CD4-positive, alpha-beta T cell treated with Interleukin-4 for 1 hour (primary cell): ENCODE measurements at places on chromosomes 5 and 9.

DNA sequence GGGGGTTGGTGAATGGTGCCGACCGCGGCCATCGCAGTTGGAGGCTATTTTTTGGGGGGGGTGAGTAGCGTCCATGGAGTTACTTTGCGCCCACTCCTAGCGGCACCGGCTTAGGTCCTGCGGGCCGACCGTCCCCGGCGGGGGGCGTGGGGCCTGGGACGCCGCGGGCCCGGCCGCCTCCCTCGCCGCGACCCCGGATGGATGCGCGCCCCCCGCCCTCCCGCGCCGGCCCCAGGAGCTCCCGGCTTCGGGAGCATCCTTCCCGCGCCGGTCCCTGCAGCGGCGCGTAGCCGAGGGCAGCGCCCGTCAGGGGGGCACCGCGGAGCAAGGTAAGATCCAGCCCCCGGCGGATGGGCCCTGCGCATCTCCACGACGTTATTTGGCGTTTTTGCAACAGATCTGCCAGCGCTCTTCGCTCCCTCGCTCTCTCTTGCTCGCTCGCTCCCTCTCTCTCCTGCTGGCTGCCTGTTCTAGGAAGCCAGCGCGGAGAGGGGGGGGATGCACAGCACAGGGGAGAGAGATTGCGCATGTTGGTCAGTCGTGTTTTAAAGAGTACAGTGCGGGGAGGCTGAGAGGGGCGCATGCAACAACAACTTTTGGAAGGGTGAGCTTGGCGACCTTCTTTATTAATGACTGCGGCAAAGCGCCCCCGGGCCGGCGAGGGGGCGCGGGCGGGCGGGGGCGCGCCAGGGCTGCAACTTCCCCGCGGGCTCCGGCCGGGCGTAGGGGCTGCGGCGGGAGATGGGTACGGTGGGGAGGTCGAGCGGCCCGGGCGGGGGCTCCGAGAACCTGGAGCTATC lies 413 bp downstream of the JADE2 start:
- DNase-seq, result peak; percentile 69

GRCh38 chr5:55308254-55308836 lies 556 bp downstream of the MTREX start:
- no peak for DNase-seq

DNA sequence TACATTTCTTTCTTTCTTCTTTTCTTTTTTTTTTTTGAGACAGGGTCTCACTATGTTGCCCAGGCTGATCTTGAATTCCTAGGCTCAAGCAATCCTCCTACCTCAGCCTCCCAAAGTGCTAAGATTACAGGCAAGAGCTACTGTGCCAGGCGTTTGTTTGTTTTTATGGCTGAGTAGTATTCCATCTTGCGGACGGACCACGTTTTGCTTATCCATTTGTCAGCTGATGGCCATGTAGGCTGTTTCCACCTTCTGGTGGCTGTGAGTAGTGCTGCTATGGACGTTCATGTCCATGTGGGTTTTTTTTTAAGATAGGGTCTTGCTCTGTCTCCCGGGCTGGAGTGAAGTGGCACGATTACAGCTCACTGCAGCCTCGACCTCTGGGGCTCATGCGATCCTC lies 2.5 kb downstream of the DOK3 start:
- no peak for DNase-seq

DNA sequence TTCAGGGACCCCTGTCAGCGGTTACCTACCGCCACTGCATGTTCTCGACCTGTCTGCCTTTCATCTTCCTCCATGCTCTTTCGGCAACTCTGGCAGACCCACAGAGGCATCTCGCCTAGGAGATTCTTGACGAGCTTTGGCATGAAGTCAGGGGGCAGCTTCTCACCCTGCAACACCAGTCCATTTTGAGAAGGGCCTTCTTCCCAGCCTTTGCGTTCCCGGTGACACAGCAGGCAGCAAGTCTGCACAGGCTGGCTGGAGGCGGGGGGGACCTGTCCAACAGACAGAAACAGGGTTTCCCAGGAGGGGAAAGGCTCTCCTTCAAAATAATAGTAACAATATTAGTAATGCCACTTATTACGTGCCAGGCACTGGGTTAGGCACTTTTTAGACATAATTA lies 15.5 kb downstream of the FAM193B start:
- no peak for DNase-seq

DNA sequence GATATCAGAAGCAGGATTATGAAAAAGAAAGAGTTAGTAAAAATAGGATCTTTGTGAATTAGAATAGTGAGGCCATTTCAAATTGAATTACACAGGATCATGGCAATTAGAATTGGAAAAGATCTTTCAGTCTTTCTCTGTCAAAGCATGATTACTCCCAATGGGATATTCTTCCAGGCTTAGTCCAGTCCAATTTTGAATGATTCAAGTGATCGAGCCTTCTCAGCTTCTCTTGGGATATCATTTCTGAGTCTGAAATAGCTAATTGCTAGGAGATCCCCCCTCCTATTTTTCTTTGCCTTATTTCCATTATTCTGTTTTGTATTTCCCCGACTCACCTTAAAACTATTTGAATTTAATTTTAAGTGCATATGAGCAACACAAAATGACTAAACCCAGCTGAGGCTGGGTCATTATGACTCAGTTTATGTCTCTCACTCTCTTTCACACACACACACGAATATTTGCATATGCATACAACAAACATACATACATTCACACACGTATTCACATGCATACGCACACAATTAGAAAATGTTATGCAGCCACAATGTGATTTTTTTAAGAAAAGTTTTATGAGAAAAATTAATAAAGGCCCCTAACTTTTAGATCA lies 34.8 kb upstream of the EFNA5 start:
- DNase-seq, result no peak

GRCh38 chr9:131282688-131283422 lies 6.5 kb upstream of the FAM78A start:
- DNase-seq, result no peak

GRCh38 chr5:4022056-4022670 lies 426.5 kb downstream of the IRX1 start:
- DNase-seq, result no peak

- DNase-seq, result no peak
Observed at GRCh38 chr9:110284211-110284844, 28.0 kb upstream of the TXN start.

GRCh38 chr9:72649127-72649442 lies 127.7 kb downstream of the TMC1 start:
- DNase-seq, result no peak

- no peak for DNase-seq
Observed at GRCh38 chr9:113511047-113511521, 47.6 kb downstream of the RGS3 start.

DNA sequence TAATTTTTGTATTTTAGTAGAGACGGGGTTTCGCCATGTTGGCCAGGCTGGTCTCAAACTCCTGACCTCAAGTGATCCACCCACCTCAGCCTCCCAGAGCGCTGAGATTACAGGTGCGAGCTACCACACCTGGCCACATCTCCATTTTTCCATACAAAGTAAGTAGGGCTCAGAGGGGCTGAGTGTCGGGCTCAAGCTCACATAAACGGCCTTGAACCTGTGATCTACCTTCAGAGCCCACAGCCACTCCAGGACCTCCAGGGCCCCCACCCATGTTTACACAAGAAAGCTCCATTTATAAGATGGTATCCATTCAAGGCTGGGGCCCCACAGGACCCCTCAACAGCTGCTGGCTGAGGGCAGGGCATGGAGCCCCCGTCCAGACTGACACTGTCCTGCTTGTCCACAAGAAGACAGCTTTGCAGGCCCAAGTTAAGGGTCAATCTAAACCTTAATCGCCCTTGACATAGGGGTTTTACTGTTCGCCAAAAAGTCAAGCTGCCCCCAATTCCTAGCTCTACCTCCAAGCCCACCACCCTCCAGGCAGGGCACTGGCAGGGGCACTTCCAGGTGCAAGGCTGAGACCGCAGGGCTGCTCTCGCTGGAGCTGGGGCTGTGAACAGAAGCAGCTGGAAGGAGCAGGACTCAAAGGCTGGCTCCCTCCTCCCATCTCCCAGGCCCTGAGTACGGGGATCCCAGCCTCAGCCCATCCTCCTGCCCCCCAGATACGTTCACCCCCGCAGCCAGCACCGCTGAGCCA lies 18.9 kb downstream of the FAM78A start:
- DNase-seq, result no peak

GRCh38 chr5:168578006-168578405 lies 1.2 kb downstream of the PANK3 start:
- peak; percentile 1 for DNase-seq

DNA sequence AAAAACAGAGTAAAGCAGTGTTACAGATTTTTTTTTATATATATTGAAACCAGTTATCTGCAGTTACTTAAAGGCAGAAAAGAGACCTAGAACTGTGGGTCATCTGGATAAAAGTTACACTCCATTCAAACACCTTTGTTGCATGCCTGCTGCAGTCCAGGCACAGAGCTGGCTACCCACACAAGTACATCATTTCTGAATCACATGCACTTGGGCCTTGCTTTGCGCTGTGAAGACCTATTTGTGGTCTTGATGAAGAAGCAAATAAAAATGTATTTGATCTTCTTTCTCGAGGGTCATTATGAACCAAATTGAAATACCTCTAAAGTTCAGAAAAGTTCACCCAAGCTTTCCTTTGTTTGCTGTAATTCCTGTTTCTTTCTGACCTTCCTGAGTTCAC lies 503.0 kb upstream of the ZNF608 start:
- no peak for DNase-seq

DNA sequence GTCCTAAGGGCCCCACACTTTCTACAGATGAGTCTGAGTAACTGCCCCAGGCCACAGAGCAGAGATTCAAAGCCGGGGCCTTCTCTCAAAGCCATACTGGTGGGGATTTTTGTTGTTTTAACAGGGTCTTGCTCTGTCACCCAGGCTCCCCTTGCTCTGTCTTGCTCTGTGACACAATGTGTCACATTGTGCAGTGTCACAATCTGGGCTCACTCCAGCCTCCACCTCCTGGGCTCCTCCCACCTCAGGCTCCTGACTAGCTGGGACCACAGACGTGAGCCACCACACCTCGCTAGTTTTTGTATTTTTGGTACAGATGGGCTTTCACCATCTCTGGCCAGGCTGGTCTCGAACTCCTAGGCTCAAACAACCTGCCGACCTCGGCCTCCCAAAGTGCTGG lies 8.6 kb downstream of the AGPAT2 start:
- DNase-seq, result no peak

DNA sequence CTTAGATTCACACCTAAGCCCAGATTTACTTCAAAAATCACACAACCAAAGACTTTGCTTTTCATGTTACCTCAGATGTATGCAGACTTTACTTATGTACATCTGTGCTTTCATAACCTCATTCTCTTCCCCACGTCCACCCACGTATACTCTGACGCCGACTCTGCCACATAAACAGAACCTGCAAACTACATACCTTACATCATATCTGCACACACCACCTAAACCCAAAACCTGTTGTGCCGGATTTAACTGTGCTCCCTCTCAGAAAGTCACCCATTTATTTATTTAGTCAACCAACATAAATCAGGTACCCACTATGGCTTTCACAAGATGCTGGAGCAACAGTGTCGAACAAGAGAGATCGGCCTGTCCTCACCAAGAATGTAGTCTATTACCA lies 1.0 kb upstream of the DPYSL3 start:
- DNase-seq, result no peak

- no peak for DNase-seq
Observed at GRCh38 chr5:131749138-131749537, 47.7 kb downstream of the FNIP1 start.

DNA sequence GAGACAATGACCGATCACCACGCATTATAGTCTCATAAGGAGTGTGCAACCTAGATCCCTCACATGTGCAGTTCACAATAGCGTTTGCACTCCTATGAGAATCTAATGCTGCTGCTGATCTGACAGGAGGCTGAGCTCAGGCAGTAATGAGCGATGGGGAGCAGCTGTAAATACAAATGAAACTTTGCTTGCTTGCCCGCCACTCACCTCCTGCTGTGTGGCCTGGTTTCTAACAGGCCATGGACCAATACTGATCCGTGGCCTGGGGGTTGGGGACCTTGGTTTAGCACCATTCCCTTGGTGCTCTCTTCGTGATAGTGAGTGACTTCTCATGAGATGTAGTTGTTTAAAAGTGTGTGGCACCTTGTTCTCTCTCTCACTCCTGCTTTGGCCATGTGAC lies 50.2 kb downstream of the PRLR start:
- no peak for DNase-seq

DNA sequence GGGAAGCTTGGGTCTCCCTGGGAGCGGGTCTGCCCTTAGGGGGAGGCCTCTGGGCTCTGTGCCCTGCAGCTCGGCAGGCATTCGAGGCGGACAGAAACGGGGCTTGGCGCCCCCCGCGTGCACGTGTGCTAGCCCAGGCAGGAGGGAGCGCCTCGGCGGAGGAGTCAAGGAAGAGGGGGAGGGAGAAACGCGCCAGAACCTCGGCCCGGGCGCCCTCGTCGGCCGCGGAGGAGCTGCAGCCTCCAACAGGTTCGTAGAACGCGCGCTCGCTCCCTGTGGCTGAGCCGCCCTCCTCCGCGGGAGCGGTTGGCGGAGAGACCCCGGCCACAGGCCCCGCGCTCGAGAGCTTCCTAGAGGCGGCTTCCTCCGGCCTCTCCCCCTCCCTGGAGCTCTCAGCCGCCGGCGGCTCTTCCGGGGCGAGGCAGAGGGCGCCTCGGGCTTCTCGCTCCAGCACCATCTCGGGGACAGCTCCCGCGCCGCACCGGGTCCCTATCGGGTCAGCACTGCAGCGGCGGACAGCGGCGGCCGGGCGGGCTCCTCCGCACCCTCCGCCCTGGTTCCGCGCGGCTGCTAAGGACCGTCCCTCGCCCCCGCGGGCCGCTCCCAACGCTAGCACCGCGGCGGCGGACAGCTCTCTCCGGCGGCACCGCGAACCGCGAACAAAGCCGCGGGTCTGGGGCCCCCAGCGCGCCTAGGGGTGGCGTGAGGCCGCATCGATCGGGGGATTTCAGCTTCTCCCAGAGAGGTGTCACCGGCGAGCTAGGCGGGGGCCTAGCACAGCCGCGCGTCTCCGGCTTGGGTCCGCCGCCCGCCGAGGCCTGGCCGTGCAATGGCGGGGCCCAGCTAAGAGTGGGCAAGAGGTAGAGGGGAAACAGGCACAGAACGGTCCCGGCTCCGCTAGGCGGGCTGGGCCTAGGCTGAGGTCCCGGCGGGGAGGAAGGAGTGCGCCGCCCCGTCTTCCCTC lies 74.6 kb upstream of the CPLX2 start:
- peak; percentile 77 for DNase-seq

GRCh38 chr5:126954981-126955380 lies 75.4 kb downstream of the MARCHF3 start:
- DNase-seq, result no peak

GRCh38 chr9:86764671-86765343 lies 182.5 kb downstream of the GAS1 start:
- no peak for DNase-seq

GRCh38 chr9:33304362-33304761 lies 14.0 kb downstream of the NFX1 start:
- no peak for DNase-seq

GRCh38 chr9:38619556-38620447 lies 594 bp downstream of the ANKRD18A start:
- DNase-seq, result peak; percentile 13

- DNase-seq, result no peak
Observed at GRCh38 chr5:175383350-175383749, 60.6 kb downstream of the DRD1 start.

- no peak for DNase-seq
Observed at GRCh38 chr5:4976902-4977301, 163.2 kb upstream of the ADAMTS16 start.

- no peak for DNase-seq
Observed at GRCh38 chr9:88521308-88521707, 13.7 kb upstream of the NXNL2 start.

GRCh38 chr5:172008111-172008455 lies 1.6 kb upstream of the FBXW11 start:
- DNase-seq, result no peak

- DNase-seq, result no peak
Observed at GRCh38 chr5:130231786-130232185, 327.5 kb downstream of the CHSY3 start.

GRCh38 chr5:16844952-16845351 lies 91.1 kb downstream of the MYO10 start:
- DNase-seq, result no peak

- no peak for DNase-seq
Observed at GRCh38 chr9:1008216-1008615, 31.8 kb downstream of the DMRT3 start.
